ENCODE measurements at places on chromosomes 4 and X.

GRCh38 chrX:119885554-119886428 lies 9.9 kb upstream of the AKAP14 start:
- DNase-seq: no peak

DNA sequence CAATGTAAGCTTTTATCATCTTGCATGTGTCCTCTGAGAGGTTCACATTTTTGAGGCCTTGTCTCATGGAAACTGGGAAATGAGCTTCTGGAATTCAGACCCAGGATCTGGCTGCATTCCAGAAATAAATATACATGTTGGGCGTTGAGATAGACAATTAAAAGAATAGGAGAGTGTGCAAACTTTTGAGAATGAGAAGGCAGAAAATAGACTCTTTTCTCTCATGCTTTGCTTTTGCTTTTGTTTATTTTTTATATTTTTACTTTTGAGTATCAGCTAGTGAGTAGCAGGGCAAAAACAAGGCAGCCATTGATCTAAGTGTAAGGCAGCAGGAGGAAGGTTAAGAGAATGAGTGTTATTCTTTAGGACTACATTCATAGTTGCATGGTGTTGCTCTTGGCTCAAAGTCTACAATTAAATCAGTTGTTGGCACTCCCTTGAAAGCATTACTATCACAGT lies 12.4 kb downstream of the SHROOM3 start:
- DNase-seq: no peak

GRCh38 chrX:46777971-46778810 lies 19.3 kb upstream of the SLC9A7 start:
- DNase-seq: no peak

GRCh38 chr4:98673288-98673644 lies 14.9 kb upstream of the TSPAN5 start:
- DNase-seq: no peak

GRCh38 chr4:8886612-8887406 lies 15.2 kb upstream of the HMX1 start:
- no peak for DNase-seq

DNA sequence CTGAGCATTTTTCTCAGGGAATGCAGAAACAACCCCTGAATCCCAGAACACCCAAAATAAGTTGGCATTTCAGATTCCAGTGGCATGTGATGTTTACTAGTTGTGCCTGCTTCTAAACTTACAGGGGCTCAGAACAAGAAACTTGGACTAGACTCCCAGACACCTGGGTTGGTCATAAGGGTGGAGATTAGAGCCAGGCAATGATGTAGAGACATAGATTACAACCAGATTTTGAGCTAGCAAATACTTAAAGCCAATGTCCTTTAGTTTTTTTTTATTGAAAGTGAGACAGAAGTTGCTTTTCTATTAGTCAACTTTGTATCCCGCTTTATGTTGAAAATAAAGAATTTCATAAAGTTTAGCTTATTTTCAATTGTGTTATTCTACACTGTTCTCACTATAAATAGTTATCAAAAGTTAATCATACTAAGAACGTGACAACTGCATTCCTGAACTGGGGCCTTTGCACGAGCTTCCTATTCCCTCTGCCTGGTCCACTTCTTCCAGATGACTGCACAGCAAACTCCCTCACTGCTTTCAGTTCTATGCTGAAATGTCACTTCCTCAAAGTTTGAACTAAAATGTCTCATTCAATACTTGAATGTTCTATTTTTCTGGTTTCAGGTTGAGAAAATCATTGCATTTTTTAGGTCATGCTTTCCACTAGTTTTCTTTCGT lies 224.7 kb upstream of the PPP1R2C start:
- no peak for DNase-seq

- DNase-seq: no peak
Observed at GRCh38 chr4:188146618-188147017, 7.4 kb downstream of the TRIML1 start.

GRCh38 chr4:99088023-99088449 lies 552 bp downstream of the ADH5 start:
- no peak for DNase-seq

- no peak for DNase-seq
Observed at GRCh38 chr4:71446479-71447081, 107.8 kb downstream of the SLC4A4 start.

- DNase-seq: no peak
Observed at GRCh38 chr4:139042981-139043460, 27.4 kb downstream of the NOCT start.

DNA sequence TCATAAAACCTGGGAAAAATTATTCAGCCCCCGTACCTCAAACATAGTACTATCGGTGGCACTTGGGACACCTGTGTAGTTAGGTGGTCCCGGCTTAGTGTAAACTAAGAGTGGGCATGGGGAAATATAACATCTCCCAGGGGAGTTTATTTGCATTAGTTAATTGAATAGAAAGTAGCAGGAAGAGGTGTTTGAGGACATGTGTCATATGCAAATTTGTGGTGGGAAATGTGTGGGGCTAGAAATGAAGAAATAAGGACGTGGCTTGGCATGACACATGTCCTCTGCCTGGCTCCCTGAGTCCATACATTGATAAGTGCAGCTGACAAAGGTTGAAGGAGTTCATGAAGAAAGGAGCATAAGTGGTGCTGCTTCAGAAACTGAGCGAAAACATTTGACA lies 483.6 kb downstream of the SH2D1A start:
- DNase-seq: no peak

- no peak for DNase-seq
Observed at GRCh38 chrX:112638691-112639090, 41.0 kb downstream of the LHFPL1 start.

- DNase-seq: no peak
Observed at GRCh38 chr4:24885342-24885741, 27.5 kb downstream of the CCDC149 start.

- DNase-seq: no peak
Observed at GRCh38 chr4:183304067-183304466, 16.0 kb downstream of the CLDN22 start.

- DNase-seq: no peak
Observed at GRCh38 chrX:48971249-48972219, at the start of gene KCND1. Gene KCND1 (minus strand): TSS chrX:48971844. CDS start chrX:48970271, 1,573 bp downstream.

DNA sequence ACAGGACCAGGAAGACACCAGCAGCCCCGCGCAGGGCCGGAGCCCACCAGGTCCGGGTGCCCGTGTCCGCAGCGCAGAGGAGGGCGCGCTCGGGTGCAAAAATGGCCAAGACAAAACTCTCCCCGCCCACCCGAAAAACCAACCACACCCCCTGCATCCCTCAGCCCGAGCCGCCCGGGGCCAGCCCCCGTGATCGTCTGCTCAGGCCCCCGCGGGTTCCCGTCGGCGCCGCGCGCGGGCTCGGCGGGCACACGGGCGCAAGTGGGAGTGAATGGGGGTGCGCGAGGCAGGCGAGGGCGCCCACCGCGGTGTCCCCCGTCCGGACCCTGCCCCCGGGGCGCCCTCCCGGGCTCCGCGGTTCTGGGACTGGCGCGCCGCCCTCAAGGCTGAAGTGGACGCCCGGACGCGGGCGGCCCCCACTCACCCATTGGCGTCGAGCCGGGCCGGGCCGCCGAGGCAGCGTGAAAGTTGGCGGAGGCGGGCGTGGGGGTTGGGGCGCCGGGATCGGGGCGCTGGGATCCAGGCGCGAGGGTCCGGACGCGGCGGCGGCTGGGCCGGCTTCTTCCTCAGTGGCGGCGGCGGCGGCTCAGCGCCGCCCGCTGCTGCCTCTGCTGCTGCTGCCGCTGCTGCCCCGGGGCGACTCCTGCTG lies 393 bp downstream of the SH3KBP1 start:
- no peak for DNase-seq

- no peak for DNase-seq
Observed at GRCh38 chr4:46250997-46251396, 127.1 kb upstream of the GABRG1 start.

- no peak for DNase-seq
Observed at GRCh38 chr4:56106180-56107147, 157.7 kb downstream of the CEP135 start.

GRCh38 chr4:63541828-63542227 lies 867.4 kb downstream of the TECRL start:
- DNase-seq: no peak

- no peak for DNase-seq
Observed at GRCh38 chr4:126991965-126992364, 640.8 kb upstream of the INTU start.

DNA sequence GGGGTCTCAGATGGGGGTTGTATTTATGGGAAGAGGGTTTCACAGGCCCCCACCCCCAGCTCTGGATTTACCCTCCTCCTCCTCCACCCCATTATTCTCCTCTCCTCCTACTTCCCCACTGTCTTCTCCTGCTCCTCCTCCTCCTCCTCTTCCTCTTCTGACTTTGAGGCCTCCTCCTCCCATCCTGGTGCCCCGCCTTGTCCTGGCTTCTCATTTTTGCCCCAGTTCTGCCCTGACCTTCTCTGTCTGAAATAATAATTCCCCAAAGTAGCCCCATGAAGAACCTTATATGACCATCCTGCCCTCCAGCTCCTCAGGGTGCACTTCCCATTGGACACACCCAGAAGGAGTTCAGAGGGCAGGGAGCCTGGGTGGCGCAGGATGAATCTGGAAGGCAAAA lies 351.4 kb upstream of the GATB start:
- no peak for DNase-seq

GRCh38 chrX:18676470-18676869 lies 4.6 kb upstream of the RS1 start:
- no peak for DNase-seq

DNA sequence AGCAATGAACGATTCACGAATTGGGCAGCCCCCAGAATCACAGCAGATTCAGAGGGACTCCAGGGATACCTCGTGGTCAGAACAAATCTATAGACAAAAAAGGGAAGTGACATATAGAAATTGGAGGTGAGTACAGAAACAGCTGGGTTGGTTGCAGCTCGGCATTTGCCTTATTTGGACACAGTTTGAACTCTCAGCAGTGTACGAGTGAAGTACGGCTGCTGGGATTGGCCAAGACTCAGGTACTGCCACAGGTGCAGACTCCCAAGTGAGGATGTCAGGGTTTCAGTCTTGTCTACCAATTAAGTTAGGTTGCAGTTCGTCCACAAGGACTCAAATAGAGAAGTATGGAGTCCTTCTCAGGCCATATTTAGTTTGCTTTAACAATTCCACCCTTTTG lies 28.2 kb downstream of the HTT-AS start:
- no peak for DNase-seq

GRCh38 chr4:21947791-21948346 lies 703 bp downstream of the KCNIP4 start:
- no peak for DNase-seq

DNA sequence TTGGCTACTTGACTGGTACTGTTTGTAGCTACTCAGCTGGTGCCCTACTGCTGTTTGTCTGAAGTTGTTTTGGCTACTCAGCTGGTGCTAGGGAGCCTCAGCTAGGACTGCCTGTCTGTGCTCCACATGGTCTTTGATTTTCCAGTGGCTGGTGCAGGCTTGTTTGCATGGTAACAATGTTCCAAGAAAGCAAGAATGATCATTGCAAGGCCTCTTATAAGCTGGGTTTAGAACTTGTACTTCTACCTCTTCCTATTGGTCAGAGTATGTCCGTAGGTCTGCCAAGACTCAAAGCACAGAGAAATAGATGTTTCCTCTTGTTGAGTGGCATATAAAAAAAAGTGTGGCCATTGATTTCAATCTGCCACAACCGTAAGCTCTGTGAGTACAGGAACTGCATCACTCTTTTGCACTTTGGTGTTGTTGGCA lies 17.6 kb downstream of the NFKB1 start:
- no peak for DNase-seq

DNA sequence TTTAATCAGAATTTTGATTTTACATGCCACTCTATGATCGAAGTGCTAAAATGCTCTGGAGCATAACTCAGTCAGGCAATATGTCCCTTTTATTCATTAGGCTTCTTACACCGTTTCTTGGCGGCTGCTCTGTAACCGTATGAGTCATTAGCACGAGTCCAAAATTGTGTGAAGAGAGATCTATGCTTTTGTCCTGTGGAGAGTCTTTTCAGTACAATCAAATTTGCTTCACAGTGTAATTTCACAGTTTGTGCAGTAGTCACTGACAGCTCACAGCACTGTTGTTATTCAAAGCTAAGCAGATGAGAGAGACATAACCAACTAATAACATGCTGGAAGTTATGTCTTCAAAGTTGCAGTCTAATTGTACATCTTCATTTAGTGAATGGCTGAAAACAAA lies 167.8 kb downstream of the PCDH10 start:
- no peak for DNase-seq

DNA sequence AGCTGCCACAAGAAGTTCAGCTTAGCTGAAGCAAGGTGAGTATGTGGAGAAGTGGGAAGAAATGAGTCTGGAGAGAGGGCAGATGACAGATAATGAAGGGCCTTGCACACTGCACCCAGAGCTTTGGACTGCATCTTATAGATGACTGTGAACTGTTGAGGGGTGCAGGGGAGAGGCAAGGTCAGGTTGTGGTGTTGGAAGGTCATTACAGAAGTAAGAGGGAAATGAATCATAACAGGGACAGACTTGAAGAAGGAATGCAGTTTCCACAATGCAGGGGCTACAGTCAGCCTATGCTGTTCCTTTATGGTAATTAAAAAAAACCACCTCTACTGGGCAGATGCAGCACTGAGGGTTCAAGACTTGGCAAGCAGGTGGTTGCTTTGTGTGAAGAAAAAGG lies 4.8 kb upstream of the IGFBP7 start:
- no peak for DNase-seq

GRCh38 chr4:183674153-183674552 lies 15.1 kb downstream of the TRAPPC11 start:
- DNase-seq: no peak

GRCh38 chrX:86806786-86807185 lies 658.5 kb downstream of the DACH2 start:
- no peak for DNase-seq

- DNase-seq: no peak
Observed at GRCh38 chrX:20427173-20427770, 160.6 kb upstream of the RPS6KA3 start.

DNA sequence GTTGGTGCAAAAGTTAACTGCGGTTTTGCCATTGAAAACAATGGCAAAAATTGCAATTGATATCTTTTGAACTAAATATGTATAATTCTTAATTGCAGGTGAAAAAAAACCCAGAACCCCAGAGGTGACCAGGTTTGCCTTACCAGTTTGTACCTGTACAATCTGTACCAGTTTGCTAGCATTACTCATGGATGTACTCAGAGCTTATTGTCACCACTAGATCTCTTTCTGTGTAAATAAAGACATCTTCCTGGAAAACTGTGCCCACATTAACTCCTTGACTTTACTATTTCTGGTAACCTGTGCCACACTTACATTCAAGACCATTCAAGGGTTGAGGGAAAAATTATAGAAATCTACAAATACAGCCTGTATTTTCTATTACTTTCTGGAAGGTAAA lies 139.7 kb downstream of the ELOVL6 start:
- DNase-seq: no peak

DNA sequence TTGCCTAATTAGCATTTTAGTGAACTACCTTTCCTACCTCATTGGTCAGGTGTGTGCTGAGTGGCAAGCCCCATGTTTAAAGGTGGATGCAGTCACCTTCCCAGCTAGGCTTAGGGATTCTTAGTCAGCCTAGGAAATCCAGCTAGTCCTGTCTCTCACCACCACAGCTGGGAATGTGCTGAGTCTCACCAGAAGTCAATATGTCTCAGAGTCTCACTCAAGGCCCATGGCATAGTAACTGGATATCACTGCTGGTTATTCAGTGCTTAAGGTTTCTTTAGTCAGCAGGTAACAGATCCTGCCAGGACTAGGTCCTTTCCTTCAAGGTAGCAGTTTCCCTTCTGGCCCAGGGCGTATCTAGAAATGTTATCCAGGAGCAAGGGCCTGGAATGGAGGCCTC lies 136.5 kb downstream of the COX18 start:
- DNase-seq: no peak

GRCh38 chr4:184421533-184422155 lies 52.7 kb downstream of the IRF2 start:
- no peak for DNase-seq

All from HS-5 (cell line).